ENCODE measurements at places on chromosomes 3 and 15.
A peak's percentile ranks its signal among the peaks of the same experiment; 100 is the strongest.

DNA sequence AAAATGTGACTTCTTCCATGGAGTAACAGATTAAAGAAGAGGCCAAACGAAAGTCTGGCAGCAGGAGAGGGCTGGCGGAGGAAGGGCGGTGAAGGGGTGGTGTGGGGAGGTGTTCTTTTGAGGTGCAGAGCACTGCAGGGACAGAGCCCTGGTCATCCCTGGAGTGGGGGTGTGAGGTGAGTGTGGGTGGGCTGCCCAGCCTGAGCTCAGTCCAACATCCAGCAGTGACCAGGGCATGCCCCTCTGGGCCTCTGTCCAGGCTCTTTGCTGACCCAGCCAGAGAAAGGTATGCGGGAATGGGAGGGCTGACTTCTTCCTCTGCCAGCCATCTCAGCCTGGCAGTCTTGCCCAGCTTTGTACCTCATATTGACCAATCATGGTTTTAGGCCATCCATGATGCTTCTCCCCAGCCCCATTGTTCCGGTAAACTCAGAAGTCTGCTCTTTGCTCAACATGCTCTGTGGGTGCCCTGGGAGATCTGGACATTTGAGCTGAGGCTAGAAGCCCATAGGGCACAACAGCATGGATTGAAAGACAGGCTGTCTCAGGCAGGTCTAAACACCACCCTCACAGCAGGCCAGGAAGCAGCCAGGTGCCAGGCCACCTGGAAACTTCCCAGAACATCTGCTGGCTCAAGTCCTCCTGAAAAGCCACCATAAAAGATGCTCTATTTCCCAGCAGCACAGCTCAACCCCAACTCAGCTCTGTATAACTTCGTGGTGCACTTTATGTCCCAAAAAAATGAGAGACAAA, 25.9 kb upstream of the CXCR6 start:
- no peak for DNase-seq

- DNase-seq: no peak
Observed at GRCh38 chr3:185131602-185132256, 21.1 kb downstream of the C3orf70 start.

- DNase-seq: no peak
Observed at GRCh38 chr3:131526801-131527347, 24.1 kb upstream of the MRPL3 start.

- DNase-seq: no peak
Observed at GRCh38 chr15:79811406-79812405, 85.1 kb downstream of the MTHFS start.

GRCh38 chr3:127672429-127673190, at the start of gene ABTB1:
Gene ABTB1 (plus strand): TSS chr3:127672952. CDS start chr3:127673026, 74 bp downstream.
- peak; percentile 95 for DNase-seq

GRCh38 chr15:94182883-94183282, 48.5 kb upstream of the MCTP2 start:
- no peak for DNase-seq

DNA sequence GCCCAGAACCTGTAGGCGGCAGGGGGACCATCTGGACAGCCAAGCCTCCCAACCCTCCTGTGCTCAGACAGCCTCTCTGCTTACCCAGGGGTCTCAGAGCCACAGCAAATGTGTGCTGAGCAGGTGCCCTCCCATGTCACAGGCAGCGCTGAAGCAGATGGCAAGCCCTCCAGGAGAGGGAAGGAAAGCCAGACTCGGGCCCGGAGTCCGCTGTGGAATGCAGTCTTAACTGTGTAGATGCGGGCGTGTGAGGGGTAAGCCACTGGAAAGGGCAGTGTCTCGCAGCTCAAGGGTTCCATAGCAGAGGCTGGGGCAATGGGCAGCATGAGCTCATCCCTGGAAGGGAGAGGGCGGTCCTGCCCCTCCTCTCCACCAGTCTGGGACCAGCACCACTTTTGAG, 45.6 kb downstream of the UMPS start:
- no peak for DNase-seq

GRCh38 chr15:59406446-59406845, 31.5 kb upstream of the FAM81A start:
- no peak for DNase-seq

GRCh38 chr3:111761309-111761795, 97.7 kb upstream of the PHLDB2 start:
- no peak for DNase-seq

DNA sequence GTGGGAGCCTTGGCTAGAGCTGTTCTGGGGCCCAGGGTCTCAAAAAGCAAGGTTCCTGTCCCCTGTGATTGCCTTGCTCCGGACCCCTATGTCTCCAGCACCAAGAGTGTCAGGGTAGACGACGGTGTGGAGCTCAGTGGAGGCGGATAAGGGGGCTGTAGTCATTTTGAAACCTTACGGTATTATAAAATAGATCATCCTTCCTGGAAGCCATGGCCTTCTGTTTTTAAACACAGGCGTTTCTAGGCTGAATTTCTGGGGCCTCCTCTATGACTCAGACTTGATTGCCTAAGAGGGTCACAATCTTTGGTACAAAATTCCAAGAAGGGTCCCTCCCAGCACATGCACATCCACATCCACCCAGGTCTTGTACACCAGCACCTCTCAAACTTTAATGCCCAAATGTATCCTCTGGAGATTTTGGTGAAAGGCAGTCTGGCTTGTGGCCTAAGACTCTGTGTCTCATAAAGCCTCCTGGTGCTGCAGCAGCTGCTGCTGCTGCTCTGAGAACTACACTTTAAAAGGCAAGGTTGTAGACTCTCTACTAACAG, 70.5 kb upstream of the XCR1 start:
- peak; percentile 71 for DNase-seq

DNA sequence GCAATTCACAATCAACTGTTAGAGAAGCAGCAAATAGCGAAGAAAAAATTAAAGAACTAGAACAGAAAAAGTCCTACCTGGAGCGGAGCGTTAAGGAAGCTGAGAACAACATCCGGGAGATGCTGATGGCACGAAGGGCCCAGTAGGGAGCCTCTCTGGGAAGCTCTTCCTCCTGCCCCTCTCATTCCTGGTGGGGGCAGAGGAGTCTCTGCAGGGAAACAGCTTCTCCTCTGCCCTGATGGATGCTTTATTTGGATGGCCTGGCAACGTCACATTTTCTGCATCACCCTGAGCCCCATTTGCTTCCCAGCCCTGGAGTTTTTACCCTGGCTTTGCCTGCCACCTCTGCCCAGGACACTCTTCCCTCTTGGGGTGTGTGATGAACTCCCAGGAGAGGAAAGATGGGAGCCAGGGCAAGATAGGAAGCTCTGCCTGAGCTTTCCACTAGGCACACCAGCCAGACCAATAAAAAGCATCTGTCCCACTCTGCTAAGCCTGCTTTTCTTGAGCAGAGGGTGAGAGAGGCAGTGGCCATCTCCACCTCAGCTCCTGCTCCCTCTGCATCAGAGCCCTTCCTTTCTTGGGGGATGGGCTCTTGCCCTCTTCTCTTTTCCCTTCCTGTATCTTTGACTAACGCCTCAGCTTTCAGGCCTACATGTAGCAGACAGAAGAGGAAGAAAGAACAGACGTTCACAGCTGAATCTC, 39.4 kb downstream of the PPARG start:
- no peak for DNase-seq

- DNase-seq: no peak
Observed at GRCh38 chr3:64237083-64237482, 11.8 kb upstream of the PRICKLE2 start.

DNA sequence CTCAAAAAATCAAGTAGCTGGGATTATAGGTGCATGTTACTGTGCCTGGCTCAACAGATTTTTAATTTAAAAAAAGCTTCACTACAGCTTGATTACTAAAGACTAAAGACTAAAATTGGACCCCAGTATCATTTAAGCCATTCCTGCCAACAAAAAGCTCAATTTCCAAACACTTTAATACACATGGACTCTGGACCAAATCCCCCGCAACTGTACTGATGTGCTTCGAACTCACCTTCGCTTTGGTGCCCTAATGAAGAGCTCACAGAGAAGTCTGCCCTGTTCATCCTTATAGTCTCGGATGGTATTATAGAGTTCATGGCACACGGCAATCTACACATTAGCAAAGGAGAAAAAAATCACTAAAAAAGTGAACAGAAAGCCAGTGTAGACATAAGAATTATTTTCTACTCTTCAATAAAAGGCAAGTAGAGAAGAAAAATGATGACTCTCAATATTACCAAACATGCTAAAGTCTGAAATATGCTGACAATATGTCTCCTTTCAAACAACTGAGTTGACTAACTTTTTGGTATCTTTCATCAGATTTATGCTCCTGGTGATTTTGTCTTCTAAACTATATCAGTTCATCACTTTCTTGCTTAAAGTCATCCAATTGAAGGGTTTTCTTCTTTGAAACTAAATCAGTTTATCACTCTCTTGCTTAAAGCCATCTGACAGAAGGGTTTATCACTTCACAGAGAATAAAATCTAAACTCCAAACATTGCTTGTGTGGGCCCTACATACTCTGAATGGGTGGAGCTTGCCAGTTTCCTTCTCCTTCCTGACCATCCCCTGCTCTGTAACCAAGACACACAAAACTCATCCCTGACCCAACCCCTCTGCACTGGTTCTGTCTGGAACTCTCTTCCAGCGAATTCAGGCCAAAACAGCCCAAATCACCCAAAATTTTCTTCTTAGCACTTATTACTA, 7.2 kb downstream of the PBRM1 start:
- no peak for DNase-seq

DNA sequence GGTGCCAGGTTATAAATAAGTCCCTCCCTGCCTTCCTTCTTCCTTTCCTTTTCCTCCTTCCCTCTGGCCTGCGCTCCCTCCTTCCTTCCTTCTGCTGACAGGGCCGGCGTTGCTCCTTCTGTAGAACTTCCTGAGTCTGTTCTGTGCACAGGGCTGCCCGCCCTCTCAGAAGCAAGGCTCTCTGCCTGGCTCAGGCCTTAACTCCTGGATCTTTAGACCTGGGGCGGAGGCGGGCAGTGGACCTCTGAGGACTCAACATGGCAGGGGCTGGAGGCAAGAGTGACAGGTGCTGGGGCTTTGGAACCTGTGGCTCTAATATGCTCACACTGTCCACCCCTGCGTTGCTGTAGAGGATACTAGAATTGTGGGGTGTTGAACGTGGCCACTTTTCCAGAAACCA, 86.4 kb upstream of the SEC13 start:
- no peak for DNase-seq

DNA sequence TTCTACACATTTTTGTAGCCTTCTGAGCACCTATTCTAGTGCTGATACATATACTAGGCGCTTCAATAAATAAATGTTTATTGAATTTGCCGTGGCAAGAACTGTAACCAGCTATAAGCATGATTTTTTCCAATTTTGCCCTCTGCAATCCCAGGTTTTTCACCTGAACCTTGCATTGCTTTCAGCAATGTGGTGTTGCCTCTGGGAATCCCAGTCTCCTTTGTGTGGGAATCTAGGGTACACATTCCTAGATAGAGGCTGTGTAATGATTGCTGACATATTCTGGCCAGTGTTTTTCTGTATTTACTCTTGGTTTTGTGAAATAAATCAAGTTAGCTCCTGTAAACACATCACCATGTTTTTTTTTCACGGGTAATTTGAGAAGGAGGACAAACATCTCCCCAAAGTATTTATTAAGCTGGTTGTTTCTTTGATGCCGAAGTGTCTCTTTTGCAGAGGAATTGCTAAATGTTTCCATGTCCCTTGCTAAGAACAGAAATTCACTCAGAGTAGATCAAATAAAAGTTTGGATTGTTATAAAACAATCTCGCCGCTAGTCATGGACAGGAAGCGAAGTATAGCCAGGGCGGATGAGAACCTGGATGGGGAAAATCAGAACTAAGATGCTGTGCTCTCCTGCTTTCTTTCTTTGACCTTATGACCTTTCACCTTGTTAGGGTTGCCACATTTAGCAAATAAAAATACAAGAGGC, 1.2 kb downstream of the CFAP91 start:
- DNase-seq: no peak

DNA sequence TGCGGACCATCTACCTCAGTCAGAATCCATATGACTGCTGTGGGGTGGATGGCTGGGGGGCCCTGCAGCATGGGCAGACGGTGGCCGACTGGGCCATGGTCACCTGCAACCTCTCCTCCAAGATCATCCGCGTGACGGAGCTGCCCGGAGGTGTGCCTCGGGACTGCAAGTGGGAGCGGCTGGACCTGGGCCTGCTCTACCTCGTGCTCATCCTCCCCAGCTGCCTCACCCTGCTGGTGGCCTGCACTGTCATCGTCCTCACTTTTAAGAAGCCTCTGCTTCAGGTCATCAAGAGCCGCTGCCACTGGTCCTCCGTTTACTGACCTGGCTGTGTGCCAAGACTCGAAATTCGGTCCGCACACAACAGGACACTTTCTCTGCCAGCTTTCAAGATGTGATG, 21.9 kb downstream of the NRROS start:
- DNase-seq: no peak

DNA sequence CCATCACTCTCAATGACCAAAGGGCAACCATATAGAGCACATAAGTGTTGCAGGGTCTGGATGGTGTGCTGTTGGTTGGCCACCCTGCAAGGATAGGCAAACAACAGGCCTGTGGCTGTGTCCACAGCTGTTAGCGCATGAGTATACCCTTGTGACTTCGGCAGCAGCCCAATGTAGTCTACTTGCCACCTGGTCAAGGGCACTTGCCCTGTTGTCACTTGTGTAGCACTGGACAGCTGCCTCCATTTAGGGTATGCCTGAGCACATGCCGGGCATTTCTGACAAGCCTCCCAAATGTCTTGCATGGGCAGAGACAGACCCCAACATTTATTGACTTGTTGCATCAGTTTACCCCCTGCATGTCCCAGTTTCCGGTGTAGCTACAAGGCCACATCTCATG, 12.8 kb downstream of the CCRL2 start:
- no peak for DNase-seq

Measured in activated effector memory CD4-positive, alpha-beta T cell treated with anti-CD3 and anti-CD28 coated beads, Interleukin-2, amount 50 U/mL, for 16 hours (primary cell).